ENCODE measurements at places on chromosomes 6 and 20.

DNA sequence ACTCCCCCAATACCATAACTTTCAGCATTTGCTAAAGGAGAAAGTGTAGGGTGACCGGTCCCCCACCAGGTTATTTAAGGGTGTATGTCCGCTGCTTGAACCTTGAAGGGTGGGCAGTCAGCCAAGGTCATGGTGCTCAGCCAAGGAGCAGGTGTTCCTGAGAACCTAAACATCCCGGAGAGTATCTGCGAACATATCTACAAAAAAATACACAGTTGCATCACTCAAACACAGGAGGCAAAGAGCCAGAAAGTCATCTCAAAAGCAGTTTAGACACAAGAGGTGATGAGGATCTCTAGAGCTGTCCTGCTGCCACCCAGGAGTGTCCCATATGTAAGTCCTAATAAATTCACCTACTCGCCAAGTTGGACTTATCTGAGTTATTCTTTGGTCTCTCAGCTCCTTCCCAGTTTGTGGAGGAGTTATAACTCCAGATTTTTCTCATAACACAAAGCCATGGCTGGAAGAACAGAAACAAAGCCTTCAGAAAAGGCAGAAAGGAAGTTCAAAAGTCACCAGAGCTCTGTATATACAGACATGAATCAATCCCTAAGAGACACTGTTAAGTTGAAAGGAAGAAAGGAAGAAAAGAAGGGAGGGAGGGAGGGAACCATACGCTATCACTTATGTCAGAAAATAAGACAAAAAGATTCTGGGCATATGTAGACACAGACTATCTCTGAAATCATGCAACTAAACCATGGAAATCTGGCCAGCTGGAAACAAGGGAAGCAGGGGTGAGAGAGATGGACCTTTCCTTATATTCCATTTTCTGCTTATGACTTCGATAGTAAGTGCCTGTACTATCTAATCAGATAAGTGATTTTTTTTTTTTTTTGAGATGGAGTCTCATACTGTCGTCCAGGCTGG, 11.3 kb downstream of the MBOAT1 start:
- DNase-seq: no peak

DNA sequence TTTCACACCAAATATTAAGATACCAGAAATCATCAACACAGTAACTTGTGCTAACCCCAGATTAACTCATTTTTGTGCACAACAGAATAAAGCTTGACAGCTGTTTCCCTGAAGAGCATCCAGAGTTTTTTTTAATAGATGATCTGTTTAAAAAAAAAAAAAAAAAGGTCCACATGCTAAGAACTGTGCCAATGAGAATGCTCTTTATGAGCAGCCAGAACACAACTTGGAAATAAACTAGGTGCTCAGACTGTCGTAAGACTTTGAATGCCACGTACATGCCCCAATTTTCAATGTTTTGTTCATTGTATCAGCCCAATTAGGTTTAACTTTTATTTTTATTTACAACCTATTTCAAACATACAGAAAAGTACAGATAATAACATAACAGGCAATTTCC, 47.3 kb downstream of the STAU1 start:
- DNase-seq: no peak

DNA sequence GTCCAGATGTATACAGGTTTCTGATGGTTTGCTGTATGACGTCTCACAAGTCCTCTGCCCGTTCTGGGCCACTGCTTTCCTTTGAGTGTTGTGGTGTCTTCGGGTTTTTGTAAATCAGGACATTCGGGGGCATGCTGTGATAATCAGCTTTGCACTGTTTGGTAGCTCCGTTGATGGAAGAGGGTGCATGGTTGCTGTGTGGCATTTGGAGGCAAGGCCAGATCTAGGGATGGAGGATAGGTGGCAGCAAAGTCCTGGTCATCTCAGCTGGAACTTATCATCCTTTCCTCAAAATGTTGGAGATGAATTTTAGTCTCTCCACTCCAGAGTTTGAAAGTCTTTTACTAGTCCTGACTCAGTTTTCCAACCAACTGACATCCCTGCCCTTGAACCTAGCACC, 91.0 kb downstream of the SCP2D1 start:
- peak; percentile 10 for DNase-seq

DNA sequence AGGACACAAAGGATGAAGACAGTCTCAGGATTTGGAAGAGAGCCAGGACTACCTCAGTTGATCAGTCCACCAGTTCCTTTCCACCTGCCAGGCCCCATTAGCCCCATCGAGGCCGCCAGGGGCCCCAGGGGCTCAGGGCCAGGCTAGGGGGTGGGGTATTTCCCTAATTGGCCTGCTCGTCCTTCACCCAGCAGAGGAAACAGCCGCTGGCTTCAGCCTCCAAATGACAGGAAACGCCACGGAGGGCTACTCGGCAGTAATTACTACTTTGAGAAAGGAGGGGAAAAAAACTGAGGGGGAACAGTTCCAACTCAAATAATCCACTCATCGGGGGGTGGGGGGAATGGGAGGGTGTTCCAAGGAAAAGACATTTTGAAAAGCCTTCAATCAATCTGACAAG, 42.7 kb downstream of the MAFB start:
- DNase-seq: no peak

- DNase-seq: peak; percentile 45
Observed at GRCh38 chr6:157235600-157236039, 87.7 kb downstream of the TMEM242 start.

GRCh38 chr20:17919149-17919548, 49.4 kb downstream of the SNX5 start:
- no peak for DNase-seq

GRCh38 chr6:166228425-166228824, 60.8 kb upstream of the TBXT start:
- DNase-seq: no peak

- DNase-seq: no peak
Observed at GRCh38 chr6:122726649-122727048, 52.9 kb upstream of the FABP7 start.

All from posterior cingulate gyrus (tissue), 11 donors.